ENCODE measurements at places on chromosomes 16 and 17. TPM values are rescaled to one million over a fixed set of nuclear protein-coding genes. Genes with fewer than 3 reads are reported as not detected.
A peak's percentile ranks its signal among the peaks of the same experiment; 100 is the strongest.

Gene HOXB5
- polyA plus RNA-seq = 108 TPM

Gene CDH15
- 1.8 TPM for polyA plus RNA-seq

Gene MYH1
- not detected for polyA plus RNA-seq

- DNase-seq = no peak
Observed at GRCh38 chr16:14437426-14437825, 192.6 kb downstream of the PARN start.

GRCh38 chr16:87369796-87370719 lies 13.5 kb downstream of the FBXO31 start:
- no peak for DNase-seq

Gene UTS2R
- polyA plus RNA-seq = 0.32 TPM

DNA sequence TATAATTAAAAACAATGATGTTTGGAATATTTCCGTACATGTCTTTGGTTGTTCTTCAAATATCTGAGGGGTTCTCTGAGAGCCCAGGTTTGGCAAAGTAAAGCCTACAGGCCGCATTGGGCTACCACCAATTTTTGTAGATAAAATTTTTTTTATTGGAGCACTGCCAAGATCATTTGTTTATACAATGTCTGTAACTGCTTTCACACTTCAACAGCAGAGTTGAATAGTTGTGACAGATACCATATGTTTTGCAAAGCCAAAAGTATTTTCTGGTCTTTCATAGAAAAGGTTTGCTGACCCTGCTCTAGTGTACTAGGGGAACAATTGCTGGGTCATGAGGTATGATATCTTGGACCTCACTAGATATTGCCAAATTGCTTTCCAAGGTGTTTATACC lies 10.5 kb downstream of the PPM1D start:
- no peak for DNase-seq

DNA sequence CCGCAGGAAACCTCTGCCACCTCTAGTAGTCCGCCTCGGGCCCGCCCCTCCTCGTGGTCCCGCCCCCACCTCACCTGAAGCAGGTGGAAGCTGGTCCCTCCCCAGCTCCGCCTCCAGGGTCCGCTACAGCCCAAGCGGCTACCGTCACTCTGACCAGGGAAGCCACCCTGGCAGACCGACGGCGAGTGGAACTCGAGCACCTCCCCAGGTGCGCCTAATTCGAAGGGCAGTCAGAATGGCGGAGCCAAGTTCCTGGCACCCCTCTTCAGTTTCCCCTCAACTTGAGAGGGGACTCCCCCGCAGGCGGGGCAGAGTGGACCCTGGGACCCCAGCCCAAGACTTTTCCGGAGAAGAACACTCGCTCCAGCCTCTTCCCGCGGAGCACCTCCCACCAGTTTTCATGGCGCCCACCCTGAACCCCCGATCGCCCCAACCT lies 507 bp downstream of the FHOD1 start:
- DNase-seq = no peak

DNA sequence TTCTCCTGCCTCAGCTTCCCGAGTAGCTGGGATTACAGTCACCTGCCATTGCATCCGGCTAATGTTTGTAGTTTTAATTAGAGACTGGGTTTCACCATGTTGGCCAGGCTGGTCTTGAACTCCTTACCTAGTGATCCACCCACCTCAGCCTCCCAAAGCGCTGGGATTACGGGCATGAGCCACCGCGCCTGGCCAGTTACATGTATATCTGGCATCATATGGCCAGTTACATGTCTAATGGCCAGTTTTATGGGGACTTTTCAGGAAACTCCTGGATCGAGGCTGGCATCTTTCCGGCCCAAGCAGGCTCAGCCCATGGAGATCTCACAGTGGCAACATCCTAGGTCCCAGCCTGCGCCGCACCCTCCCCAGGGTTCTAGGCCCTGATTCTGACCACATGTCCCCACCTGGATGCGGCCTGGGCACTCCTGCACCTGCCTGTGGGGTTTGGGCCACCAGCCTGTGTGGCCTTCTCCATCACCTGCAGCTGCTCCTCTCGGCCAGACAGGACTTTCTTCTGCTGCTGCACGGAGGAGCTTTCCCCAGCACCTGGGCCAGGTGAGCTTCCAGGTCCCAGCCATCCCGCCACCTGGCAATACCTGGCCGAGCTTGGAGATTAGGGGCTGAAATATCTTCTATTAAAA lies 1.3 kb upstream of the CIAO3 start:
- no peak for DNase-seq

DNA sequence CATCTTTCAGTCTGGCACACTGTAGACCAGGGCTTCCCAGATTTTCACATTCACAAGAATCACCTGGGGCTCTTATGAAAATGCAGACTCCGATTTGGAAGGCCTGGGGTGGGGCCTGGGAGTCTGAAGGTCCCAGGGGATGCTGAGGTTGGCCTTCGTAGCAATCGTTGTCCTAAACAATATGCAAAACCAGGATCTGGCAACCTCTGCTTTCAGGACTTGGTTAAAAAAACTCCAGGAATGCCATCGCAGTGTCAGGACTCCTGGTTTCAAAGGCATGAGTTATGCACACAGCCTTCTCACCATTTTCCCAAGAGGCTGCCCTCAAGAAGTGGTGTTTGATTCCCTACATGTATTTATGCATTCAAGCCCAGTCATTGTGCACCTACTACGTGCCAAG lies 6.7 kb downstream of the CLEC19A start:
- DNase-seq = no peak

Gene SCIMP
- polyA plus RNA-seq = 2.4 TPM

GRCh38 chr17:82881900-82882714 lies 42.3 kb upstream of the ZNF750 start:
- DNase-seq = no peak

Gene HAGH
- polyA plus RNA-seq = 97.6 TPM

GRCh38 chr17:82100502-82101298 lies 2.7 kb upstream of the FASN start:
- DNase-seq = no peak

- DNase-seq = no peak
Observed at GRCh38 chr17:45225051-45225700, 3.5 kb downstream of the FMNL1 start.

Gene RRAD
- 2.3 TPM for polyA plus RNA-seq

DNA sequence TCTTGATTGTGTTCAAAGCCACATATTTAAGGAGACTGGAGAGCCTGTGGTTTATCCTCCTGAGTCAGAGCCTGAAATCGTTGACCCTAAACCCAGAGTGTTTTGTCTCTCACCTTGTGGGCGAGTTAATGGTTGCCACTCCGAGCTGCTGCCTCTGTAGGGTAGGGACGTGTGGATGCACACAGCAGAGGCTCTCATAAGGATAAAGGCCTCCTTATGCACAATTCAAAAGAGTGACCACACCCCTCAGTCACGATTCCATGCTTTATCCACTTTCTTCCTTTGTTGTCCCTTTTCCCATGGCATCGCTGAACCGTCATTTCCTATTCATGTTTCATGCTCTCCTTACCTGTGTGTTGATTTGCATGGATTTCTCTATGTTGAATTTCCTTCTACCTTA lies 805.0 kb upstream of the RBFOX1 start:
- no peak for DNase-seq

DNA sequence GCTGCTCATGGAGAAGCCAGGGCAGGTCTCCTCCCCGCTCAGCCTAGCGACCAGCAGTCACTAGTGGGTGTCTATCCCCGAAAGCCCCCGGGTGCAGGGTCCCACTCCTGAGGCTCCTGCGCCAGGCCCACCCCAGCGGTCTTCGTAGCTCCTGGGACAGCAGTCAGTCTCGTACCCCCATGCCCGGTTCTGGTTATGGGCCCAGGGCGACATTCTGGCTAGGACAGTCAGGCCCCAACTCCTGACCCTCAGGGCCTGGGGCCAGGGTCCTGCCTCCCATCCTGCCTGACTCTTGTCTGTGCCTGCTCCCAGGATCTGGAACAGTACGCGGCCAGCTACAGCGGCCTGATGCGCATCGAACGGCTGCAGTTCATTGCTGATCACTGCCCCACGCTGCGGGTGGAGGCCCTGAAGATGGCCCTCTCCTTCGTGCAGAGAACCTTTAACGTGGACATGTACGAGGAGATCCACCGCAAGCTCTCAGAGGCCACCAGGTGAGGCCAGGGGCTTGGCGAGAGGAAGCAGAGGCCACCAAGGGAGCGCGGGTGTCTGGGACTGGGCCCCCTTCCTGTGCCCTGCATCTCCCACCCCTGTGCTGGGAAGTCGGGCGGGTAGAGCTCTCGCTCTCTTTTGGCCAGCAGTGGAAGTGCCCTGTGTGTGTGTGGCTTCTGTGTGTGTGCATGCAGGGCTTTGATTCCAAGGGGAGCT lies 2.0 kb downstream of the GPS1 start:
- no peak for DNase-seq

DNA sequence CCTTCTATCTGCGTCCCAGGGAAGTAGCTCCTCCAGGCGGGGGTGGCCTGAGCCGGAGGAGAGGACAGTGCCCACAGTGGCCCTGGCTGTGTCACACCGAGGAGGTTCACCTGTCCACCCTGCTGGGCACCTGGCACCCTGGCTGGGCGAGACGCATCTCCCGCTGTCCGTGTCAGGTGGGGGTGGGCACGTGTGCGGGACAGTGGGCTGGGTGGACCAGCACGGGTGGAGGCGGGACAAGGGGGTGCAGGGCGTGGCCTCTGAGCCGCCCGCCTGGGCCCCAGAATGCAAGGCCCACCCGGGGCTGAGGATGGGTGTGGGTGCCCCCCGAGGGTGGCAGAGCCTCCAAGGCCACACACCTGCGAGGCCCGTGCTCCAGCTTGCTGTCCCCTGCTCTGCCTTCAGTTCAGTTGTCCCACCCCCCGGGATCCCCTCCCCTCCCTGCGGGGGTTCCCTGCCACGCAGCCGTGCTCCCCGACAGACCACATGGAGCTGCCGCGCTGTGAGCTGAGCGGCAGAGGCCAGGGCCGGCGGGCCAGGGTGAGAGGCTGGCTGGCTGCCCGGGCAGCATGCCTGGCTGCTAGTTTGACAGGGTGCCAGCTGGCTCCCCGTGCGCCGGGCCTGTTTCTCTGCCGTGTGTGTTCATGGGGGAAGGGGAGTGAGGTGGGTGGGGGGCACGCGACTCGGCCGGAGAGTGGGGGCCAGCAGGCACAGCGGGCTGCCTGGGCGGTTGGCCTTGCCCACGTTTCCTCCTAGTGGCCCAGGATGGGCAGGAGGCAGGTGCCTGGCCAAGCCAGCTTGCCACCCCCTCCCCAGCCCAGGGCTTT lies 33.9 kb downstream of the BAHCC1 start:
- peak; percentile 89 for DNase-seq

Gene GNGT2
- polyA plus RNA-seq = 2.4 TPM

Gene PPP1R27
- polyA plus RNA-seq = not detected

GRCh38 chr17:10699856-10700255 lies 2.5 kb downstream of the ADPRM start:
- no peak for DNase-seq

- no peak for DNase-seq
Observed at GRCh38 chr16:30459456-30459855, 13.1 kb upstream of the ITGAL start.

GRCh38 chr17:64787921-64788271 lies 125.8 kb upstream of the SMURF2 start:
- DNase-seq = no peak

DNA sequence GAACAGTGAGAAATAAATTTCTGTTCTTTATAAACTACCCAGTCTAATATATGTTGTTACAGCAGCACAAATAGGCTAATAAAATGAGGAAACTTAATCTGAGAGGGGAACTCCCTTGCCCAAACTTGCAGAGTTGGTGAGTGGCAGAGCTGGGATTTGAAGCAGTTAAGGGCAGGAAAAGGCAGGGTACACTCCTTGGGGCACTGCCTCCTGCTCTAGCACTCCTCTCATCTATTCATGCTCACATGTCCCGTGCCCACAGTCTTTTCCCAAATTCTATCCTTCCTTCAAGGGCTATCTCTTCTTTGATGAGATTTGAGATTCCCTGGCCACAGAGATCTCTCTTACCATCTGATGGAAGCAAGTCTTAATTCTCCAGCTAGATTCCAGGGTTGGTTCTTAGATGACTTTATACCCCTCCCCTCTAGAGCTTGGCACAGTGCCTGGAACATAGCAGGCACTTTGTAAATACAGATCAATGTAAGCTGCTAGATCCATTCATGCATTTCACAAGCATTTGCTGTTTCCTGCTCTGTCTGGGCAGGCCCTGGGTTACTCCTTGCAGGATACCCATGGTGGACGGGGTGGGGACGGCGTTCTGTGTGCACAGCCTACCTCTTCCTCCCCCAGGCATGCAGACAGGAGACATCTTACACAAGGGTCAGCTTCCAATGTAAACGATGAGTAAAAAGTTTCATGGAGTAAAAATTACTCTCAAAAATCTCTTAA lies 39.2 kb upstream of the ABCC12 start:
- peak; percentile 20 for DNase-seq

GRCh38 chr16:14628806-14629611 lies 1.1 kb downstream of the PARN start:
- no peak for DNase-seq

GRCh38 chr17:30238003-30238344 lies 2.5 kb upstream of the SLC6A4 start:
- no peak for DNase-seq

- DNase-seq = no peak
Observed at GRCh38 chr16:65771707-65772106, 594.8 kb upstream of the CDH5 start.

GRCh38 chr16:73599351-73599750 lies 551.4 kb upstream of the ZFHX3 start:
- no peak for DNase-seq

Gene WNT9B
- polyA plus RNA-seq = 0.93 TPM

GRCh38 chr16:69405757-69406156 lies 18.7 kb upstream of the CYB5B start:
- no peak for DNase-seq

Gene CCDC40
- 24.7 TPM for polyA plus RNA-seq

Gene KRT15
- polyA plus RNA-seq = 0.29 TPM

Gene CCDC43
- polyA plus RNA-seq = 32.1 TPM

Gene ACSM3
- 5.2 TPM for polyA plus RNA-seq

GRCh38 chr16:11585460-11586377 lies 1.0 kb downstream of the LITAF start:
- no peak for DNase-seq

GRCh38 chr17:36835036-36835435 lies 102.2 kb upstream of the LHX1 start:
- DNase-seq = no peak

DNA sequence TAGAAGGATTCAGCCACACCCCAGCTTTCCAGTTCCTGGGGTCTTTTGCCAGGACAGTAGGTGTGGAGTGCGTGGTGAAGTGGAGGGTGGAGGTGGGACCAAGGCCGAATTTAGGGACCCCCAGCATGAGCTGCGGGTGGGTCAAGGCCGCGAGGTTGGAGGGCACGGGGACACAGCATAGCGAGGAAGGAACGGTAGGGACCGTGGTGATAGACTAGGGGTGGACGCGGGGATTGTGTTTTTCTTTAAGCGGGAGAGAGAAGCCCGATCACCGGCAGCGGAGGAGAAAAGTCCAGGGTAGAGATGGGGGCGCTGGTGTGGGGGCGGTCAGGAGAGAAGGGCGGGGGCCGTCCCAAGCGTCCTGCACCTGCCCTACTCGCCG lies 261 bp upstream of the B4GALNT2 start:
- no peak for DNase-seq

Gene PDILT
- polyA plus RNA-seq = not detected

GRCh38 chr17:51091635-51092034 lies 29.0 kb downstream of the SPAG9 start:
- DNase-seq = no peak

Gene ABI3
- 6.5 TPM for polyA plus RNA-seq

Gene HEATR3
- 21.8 TPM for polyA plus RNA-seq

Gene RNF227
- 6.0 TPM for polyA plus RNA-seq

Gene SLC9A5
- polyA plus RNA-seq = 9.1 TPM

GRCh38 chr17:12342609-12343435 lies 322.1 kb downstream of the MAP2K4 start:
- DNase-seq = no peak

Gene CHST6
- 12.3 TPM for polyA plus RNA-seq

- DNase-seq = no peak
Observed at GRCh38 chr16:31083556-31083955, 5.2 kb downstream of the PRSS53 start.

Data from spinal cord (tissue), 10 donors.